ENCODE measurements at places on chromosomes 2 and 18. TPM values are rescaled to one million over a fixed set of nuclear protein-coding genes. Genes with fewer than 3 reads are reported as not detected.

CYTIP gene
- not detected for polyA plus RNA-seq

PMAIP1 gene
- polyA plus RNA-seq, result 7.3 TPM

PXDN gene
- 246 TPM for polyA plus RNA-seq

ASPRV1 gene
- polyA plus RNA-seq, result 0.22 TPM

FAHD2B gene
- 7.8 TPM for polyA plus RNA-seq

PHOSPHO2 gene
- polyA plus RNA-seq, result 0.45 TPM

RIT2 gene
- polyA plus RNA-seq, result not detected

CCDC141 gene
- not detected for polyA plus RNA-seq

LYPD1 gene
- polyA plus RNA-seq, result 121 TPM

ZDBF2 gene
- polyA plus RNA-seq, result 0.99 TPM

DPP10 gene
- not detected for polyA plus RNA-seq

POTEJ gene
- 0.03 TPM for polyA plus RNA-seq

TIA1 gene
- 49.8 TPM for polyA plus RNA-seq

SMYD1 gene
- polyA plus RNA-seq, result not detected

UBE2E3 gene
- polyA plus RNA-seq, result 96.9 TPM

PID1 gene
- polyA plus RNA-seq, result not detected

All from endothelial cell of umbilical vein (primary cell).